ENCODE measurements at places on chromosomes 3 and 15. TPM values are rescaled to one million over a fixed set of nuclear protein-coding genes. Genes with fewer than 3 reads are reported as not detected.

PLA2G4E gene
- total RNA-seq = not detected

C3orf85 gene
- not detected for total RNA-seq

NRG4 gene
- not detected for total RNA-seq

GRAMD2A gene
- not detected for total RNA-seq
